ENCODE measurements at places on chromosomes 5 and 9.

GRCh38 chr9:97441729-97442128 is 29.8 kb downstream of the TDRD7 start:
- DNase-seq = no peak

DNA sequence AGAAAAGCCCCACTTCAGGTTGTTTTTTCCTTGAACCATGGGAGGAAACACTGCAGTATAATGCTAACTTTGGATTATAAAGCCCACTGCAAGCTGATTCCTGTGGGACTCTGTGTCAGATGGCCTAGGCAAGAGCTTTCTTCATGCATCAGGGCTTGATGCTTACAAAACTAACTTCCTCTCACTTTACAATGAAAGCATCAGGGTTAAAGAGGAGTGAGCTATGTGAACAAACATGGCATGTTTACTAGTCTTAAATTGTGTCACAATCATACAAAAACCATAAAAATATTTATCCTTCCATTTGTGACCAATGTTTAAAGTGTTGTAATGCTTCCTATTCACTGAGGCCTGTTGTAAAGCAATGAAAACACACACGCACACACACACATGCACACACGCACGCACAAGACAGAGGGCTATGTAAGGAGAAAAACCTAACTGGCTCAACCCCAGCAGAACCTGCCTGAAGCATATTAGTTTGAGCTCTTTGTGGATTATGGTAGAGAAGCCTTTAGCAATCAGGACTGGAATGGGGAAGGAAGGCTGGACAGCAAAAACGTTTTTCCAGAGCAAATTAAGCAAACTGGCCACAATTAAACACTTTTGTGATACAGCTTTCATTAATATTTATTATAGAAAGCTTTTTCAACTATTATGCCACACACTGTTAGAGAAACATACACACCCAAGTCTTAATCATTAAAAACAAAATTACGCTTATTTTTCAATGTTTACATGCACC is 122.2 kb downstream of the AUH start:
- peak; percentile 14 for DNase-seq

GRCh38 chr5:141529002-141529401 is 40.1 kb downstream of the PCDHGC5 start:
- peak; percentile 59 for DNase-seq

GRCh38 chr5:33736510-33736909 is 155.3 kb downstream of the ADAMTS12 start:
- peak; percentile 86 for DNase-seq

DNA sequence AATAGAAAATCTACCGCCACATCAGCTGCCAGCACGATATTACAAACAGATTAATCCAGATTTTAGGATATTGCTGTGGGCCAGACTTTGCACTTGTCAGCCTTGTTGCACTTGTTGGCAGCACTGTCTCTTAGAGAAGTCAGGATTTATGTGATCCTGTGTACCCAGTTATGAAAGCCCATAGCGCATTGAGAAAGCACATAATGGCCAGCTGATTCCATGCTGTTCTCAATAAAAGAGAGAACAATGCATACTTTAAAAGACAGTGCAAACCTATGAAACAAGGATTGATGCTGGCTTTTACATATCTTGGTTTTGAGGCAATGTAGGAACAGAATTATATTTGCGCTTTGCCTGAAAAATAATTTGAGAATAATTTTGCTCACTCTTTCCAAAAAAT is 140.8 kb downstream of the CEP120 start:
- DNase-seq = no peak

DNA sequence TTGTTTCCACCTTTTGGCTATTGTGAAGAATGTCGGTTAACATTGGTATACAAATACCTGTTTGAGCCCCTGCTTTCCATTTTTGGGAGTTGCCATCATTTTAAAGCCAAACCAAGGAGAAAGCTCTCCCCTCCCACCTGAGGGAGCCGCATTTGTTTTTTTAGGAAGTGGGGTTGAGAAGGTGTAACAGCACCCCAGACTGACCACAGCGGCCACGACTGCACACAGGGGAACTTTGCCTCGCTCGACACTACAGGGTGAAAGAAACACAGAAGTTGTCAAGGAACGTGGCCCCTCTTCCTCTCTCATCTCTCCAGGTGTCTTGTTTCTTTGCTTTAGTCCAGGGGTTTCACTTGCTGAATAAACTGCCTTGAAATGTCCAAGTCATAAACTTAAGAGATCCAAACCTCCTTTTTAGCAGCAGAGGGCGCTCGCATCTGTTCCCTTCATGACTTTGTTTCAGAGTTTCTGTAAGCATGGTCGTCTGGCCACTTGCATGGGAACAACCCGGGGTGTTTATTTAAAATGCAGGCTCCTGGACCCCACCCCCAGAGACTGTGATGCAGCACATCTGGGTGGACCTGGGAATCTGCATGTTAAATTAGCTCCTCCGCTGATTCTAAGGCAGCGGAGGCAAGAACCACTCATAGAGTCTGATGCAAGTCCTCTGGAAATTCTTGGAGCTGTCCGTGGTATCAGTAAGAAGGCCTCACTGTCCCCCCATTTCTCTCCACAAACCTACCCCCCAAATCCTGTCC is 2.1 kb upstream of the TTLL11 start:
- peak; percentile 76 for DNase-seq

DNA sequence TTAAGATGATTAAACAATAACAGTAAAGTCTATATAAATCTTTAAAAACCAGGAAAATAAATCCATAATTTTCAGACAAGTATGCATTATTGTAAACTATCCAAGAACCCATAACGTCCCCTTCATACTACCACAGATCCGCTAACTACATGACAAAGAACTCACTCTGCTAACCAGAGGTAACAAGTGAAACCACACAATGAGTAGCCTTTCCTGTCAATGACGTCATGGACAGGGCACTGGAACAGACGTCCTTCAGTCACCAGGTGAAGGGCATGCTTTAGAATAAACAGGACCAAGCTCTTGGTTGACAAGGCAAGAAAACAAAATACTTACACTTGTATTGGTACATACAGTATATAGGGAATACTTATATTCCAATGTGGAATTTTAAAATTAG is 45.2 kb downstream of the RNF130 start:
- DNase-seq = no peak

DNA sequence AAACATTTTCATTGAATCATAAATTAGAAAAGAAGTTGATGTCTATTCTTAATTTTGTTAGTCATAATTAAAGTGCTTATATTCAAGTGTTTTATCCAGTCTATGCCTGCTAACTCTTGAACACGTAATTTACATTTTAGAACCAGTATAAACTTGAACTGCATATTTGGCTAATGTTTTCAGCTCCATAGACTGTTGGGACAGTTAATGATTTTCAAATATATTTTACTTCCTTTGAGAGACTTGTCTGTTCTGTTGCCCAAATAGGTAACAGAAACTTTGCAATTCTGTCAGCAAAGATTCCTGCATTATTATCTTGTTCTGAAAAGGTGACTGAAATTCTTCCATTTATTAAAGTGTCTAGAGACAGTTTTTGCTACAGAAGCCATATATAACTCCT is 7.8 kb downstream of the ITGA2 start:
- DNase-seq = no peak

GRCh38 chr9:116423149-116423548 is 264.0 kb upstream of the TRIM32 start:
- DNase-seq = no peak

GRCh38 chr9:121388140-121388905 is 18.3 kb upstream of the STOM start:
- peak; percentile 51 for DNase-seq
